ENCODE measurements at places on chromosomes 5 and 9.

DNA sequence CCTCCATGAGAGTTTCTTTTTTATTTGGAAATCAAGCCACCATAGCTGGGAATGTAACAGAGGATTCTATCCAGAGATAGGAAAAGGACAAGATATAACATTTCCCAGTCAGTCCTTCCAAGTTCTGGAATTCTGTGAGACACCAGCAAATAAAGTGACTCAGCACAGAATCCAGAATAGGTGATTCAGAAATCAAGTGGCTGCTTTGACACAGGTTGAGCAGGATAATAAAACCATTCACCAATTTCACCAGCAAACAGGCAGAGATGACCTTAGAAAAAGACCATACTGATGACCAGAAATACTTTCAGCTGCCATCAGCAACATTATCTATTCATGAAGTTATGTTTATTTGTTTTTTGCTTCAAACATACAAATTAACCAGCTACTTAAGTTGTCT is 491.5 kb upstream of the TUSC1 start:
- peak; percentile 57 for DNase-seq

- DNase-seq: no peak
Observed at GRCh38 chr9:95754533-95755420, 120.7 kb upstream of the ERCC6L2 start.

- DNase-seq: no peak
Observed at GRCh38 chr5:146848133-146848532, 30.4 kb downstream of the PPP2R2B start.

DNA sequence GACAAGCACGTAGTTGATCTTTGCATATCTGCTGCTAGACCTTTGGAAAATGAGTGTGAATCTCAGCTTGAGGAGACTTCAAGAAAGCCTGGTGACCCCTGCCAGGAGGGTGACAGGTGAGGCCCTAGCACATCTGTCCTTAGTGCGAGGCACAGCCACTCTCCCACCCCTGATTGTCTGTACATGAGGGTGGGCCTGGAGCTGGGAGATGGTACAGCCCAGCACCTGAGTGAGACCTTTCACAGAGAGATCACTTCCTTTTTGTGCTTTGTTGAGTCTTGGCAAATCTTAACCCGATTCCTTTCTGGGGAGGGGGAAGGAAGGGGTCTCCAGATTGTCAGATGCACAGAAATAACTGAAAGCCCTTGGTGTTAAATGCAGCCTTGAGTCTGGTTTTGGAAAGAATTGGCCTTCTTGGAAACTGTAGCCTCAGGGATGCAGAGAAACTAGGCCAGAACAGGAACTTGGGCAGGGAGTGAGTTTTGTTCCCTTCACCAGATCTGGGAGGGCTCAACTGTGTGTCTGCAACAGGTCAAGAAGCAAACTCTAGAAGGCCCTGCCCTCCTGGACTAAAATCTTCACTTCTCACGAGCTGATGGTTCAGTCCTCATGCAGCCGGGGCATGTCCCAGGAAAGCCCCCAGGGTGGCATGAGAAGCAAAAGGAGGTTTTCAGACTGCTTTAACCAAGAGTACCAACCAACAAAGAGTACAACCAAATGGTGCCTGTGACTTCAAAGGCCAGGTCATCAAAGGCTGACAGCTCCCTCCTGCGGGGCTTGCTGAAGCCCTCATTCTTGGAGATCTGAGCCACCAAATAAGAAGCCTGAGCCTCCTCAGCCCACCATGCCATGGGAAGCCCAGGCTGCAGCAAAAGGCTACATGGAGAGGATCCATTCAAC is 20.8 kb upstream of the SEMA4D start:
- DNase-seq: no peak

DNA sequence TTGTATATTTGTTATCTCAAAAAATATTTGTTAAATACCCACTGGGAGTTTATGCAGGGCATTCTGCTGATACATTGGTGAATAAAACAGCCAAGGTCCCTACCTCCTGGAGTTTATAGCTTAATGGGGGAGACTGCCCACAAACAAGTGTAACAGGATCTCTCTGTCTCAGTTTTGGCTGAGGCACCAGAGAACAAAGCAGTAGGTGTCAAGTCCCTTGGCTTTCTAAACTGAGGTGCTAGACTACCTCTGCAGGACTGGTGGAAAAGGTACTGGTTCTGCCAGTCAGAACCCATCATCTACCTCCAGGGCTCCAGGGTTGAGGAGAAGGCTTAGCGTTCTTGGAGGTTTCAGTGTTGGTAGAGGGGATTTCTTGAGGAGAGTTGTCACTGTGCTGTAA is 188.4 kb upstream of the ELL2 start:
- no peak for DNase-seq

DNA sequence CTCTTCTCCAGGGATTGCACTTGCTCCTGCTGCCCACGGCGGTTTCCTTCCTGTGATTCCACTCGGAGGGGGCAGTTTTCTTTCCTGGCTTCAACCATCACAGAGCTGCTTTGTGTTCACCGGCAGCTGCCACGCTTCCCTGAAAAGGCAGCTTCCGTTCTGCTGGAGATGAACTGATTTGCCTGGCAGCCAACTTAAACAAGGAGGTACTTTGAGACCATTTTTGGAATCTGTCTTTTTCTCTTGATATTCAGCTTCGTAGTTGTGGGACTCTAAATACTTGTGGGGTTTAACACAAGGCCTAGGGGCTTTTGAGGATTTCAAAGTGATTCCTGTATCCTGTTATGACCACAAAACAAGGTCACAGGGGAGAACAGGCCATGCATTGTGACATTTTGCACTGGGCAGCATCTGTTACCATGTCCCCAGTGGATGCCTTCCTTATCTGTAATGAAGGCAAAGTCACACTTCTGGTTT is 192.0 kb downstream of the MTRR start:
- no peak for DNase-seq

DNA sequence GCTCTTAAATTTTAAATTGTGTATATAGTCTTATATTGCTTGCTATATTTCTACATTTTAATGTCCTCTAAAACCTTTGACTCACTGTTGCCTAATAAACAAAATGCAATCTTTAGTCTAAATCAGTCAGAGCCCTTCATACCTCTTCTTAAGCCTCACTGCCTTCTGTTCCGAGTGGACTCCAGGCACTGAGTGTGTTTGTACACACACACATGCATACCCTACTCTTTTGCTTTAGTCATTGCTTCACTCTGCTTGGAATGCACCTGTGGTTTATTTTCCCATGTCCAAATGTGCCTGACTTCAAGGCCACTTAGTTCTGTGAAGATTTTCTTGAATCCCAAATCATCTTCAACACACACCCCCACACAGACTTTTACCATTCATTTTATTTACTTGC is 60.9 kb downstream of the SLC12A2 start:
- peak; percentile 59 for DNase-seq

- DNase-seq: no peak
Observed at GRCh38 chr9:15155826-15156225, 151.2 kb downstream of the TTC39B start.

DNA sequence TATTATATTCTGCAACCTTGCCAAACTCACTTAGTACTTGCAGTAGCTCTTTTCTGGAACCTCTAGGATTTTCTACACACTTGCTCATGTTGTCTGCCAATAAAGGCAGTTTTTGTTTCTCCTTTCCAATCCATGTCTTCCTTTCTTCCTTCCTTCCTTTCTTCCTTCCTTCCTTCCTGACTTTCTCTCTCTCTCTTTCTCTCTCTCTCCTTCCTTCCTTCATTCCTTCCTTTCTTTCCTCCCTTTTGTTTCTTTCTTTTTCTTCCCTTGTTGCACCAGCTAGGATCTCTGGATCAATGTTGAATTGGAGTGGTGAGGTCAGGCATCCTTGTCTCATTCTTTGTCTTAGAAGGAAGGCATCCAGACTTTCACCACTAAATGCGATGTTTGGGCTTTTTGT is 12.5 kb downstream of the ADGRD2 start:
- no peak for DNase-seq

GRCh38 chr9:115633104-115633503 is 515.1 kb upstream of the TNC start:
- DNase-seq: peak; percentile 48

GRCh38 chr9:104313396-104314110 is 190.5 kb upstream of the OR13F1 start:
- no peak for DNase-seq

- DNase-seq: peak; percentile 63
Observed at GRCh38 chr9:14320271-14321181, 6.6 kb upstream of the NFIB start.

DNA sequence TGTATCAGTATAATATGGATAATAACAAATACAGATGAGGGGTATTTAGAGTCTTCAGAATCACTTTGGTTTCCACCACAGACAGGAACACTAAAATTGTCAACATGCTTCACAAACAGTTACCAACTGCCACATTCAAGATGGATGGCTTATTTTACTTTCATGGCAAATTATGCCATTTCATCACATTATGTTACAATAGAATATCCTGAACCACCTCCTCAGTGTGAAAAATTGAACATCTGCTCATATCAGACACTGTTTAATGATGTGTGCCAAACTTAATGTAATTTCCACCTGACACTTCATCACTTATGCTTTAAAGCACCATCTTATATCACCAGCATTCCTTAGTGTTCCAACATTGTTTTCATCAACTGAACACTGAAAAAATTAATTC is 357.4 kb downstream of the KCNN2 start:
- no peak for DNase-seq

DNA sequence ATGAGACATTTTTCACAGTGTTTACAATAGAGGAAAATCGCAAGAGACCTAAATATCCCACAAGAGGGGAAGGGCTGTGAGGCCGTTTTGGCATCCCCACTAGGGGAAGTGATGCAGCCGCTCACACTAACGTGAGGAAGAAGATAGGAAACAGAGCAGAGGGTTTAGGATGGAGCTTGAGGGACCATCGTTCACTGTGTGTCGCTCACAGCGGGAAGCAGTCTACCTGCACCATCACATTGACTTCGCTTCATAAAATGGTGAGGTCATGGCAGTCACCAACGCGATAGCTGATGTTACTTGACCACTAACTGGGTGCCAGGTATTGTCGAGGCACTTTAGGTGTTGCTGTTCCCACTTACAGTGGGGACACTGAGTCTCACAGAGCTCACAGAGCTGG is 35.6 kb downstream of the PRRX2 start:
- no peak for DNase-seq

- DNase-seq: no peak
Observed at GRCh38 chr5:67160985-67161384, 35.6 kb downstream of the CD180 start.
